Endodermal cell (in vitro differentiated cells): ENCODE measurements at places on chromosomes 3 and 15. TPM values are rescaled to one million over a fixed set of nuclear protein-coding genes. Genes with fewer than 3 reads are reported as not detected.

The RBMS3 gene
- total RNA-seq = 6.5 and 7.3 TPM in 2 replicates

The MAP6D1 gene
- 3.6 and 4.0 TPM in 2 replicates for total RNA-seq

The CD80 gene
- total RNA-seq = 2.5 TPM in 2 replicates

DNA sequence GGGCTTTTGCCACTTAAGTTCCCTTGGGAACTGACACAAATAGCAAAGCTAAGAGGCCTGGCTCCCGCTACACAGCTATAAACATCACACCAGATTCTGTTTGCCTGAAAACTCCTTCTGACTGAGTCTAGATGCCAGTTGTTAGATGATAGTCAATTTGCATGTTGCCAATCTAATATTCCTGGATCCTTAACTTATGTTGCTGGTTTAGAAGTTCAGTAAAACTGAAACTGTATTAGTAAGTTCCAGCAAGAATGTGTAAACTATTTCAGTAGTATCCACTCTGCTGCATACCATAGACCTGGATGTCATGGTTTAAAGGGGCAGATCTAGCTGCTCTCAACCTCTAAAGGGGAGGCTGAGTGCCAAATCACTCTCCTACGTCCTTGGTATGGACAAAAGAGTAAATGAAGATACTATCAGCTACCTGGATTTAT is 27.1 kb upstream of the LACTB start:
- no peak overlapping the region for H3K27ac ChIP-seq
- H3K4me1 ChIP-seq = no peaks in the 10 kb centered on the region
- H3K36me3 ChIP-seq = no peaks in the 10 kb centered on the region
- no peaks in the 10 kb centered on the region for H3K27me3 ChIP-seq

DNA sequence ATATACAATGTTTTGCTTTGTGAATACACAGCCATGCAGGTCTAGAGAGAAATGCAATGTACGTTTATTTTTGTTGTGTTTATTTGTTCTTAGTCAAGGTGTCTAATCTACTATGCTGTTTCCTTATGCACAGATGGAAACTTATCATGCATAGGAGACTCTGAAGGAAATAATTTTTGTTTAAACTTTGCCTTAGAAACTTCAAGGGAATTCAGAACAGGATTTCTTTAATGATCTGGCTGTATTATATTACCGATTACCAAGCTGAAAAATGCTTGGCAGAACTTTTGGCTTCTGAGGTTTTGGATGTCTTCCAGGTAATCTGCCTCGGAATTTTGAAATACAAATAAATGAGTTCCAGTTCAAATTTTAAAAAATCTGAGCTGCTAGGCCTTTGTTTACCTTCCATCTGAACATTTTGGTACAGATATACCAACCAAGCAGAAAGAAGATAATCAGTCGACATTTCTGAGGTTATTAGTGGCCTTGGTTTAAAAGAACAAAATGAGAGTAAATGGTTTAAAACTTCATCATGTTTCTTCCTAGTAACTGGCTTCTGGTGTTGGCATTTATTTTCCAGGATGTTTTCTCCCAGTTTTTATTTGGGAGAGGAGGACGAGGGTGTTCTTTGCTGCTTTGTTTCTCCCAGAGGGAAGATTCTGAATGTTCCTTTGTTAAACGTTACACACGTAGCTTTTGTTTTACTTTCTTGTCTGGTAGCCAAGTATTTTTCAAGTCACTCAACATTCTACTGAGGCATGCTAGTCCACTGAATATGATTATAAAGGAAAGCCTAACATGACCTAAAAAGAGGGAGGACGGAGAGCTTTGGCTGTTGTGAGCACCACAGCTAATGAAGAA is 421.8 kb upstream of the TBL1XR1 start:
- no peaks in the 10 kb centered on the region for H3K27me3 ChIP-seq
- DNase-seq = no peak
- no peak overlapping the region for H3K27ac ChIP-seq
- H3K4me1 ChIP-seq = no peaks in the 10 kb centered on the region
- no peaks in the 10 kb centered on the region for H3K36me3 ChIP-seq

GRCh38 chr3:147113293-147114044 is 292.9 kb downstream of the ZIC4 start:
- H3K27ac ChIP-seq = no peak overlapping the region
- no peaks in the 10 kb centered on the region for H3K4me1 ChIP-seq
- no peak overlapping the region for H3K4me3 ChIP-seq
- no peaks in the 10 kb centered on the region for H3K27me3 ChIP-seq

DNA sequence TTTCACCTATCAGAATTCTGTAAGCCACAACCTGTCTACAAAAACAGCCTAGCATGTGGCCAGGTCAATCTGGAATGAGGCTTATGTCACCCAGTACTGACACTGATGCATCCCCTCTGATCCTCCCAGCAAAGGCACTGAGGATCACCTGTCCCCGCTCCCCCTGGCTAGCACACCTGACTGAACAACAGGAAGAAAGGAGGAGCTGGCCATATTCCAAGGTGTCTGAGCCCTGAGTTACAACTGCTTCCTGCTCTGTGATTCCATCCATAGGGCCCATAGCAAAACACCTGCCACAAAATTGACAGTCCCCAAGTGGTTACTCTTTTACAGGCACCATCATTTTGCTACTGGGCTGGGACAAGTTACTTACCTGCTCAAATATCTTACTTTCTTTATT is 555.5 kb upstream of the CFAP20DC start:
- peaks cover 5% of the 10 kb centered on the region for H3K4me1 ChIP-seq
- no peaks in the 10 kb centered on the region for H3K36me3 ChIP-seq
- H3K4me3 ChIP-seq = no peak overlapping the region
- H3K27ac ChIP-seq = no peak overlapping the region
- no peak for DNase-seq
